ENCODE measurements at places on chromosomes 7 and 10.

GRCh38 chr10:131729938-131730660 is 170.7 kb upstream of the PPP2R2D start:
- no peak for DNase-seq

DNA sequence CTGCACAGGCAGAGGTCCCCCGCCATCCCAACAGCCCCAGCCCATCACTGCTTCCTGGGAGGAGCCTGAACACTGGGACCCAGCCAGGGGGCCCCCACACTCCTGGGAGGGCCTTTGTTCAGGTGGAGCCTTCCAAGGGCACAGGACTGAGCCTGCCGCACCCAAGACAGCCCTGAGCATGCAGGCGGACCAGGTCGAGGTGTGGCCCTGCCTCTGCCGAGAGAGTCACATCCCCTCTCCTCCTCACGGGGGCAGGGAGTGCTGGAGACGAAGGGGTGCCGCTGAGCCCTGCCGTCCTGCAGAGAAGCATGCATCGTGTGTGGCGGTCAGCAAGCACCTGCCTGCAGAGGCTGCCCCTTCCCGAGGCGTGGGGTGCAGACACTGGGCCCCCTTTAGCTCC is 7.3 kb upstream of the MAFK start:
- no peak for DNase-seq

- no peak for DNase-seq
Measured at GRCh38 chr10:34769899-34770298, 45.2 kb downstream of the PARD3 start.

DNA sequence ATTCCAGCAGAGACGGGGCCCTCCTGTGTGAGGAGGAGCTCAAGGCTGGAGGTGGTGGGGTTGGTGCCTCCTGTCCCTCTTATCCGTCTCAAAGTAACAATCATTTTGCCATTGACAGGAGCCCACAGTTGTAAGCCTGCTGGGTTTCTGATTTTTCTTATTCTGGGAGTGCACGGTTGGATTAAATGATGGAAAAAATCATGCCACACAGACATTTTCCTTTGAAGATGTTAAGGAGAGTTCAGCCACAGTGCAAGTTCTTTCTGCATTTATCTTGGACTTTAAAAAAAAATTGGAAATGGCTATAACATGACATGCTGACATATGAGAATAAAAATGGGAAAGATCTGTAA is 8.4 kb upstream of the LYZL1 start:
- DNase-seq: no peak

GRCh38 chr7:105354383-105354782 is 34.3 kb downstream of the SRPK2 start:
- DNase-seq: no peak

- no peak for DNase-seq
Measured at GRCh38 chr10:78028438-78029268, 662 bp downstream of the POLR3A start.

- DNase-seq: no peak
Measured at GRCh38 chr10:45371560-45371959, 2.5 kb upstream of the ALOX5 start.

DNA sequence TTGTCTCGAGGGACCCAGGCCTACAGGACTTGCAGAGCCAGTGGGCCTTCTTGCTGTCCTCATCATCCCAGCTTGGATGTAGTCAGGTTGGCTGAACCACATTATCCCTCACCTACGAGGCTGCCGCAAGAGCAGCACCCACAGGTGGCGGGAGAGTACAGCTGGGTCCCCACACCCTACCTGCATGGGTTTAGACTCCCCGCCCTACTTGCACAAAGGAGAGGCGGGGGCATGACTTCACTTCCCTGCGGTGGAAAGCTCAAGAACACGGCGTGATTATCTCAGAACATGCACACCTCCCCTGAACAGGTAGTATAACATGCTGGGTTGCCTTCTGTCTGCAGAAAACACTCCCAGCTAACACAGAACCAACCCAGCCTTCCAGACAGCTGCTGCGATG is 57.5 kb downstream of the CTBP2 start:
- no peak for DNase-seq

- no peak for DNase-seq
Measured at GRCh38 chr7:151679071-151679708, 159.5 kb upstream of the RHEB start.

GRCh38 chr10:70381471-70382421 is 679 bp downstream of the LRRC20 start:
- DNase-seq: peak; percentile 51

GRCh38 chr7:75656740-75657139 is 82.0 kb downstream of the HIP1 start:
- DNase-seq: no peak

GRCh38 chr10:110413903-110414547 is 83.7 kb upstream of the DUSP5 start:
- no peak for DNase-seq

DNA sequence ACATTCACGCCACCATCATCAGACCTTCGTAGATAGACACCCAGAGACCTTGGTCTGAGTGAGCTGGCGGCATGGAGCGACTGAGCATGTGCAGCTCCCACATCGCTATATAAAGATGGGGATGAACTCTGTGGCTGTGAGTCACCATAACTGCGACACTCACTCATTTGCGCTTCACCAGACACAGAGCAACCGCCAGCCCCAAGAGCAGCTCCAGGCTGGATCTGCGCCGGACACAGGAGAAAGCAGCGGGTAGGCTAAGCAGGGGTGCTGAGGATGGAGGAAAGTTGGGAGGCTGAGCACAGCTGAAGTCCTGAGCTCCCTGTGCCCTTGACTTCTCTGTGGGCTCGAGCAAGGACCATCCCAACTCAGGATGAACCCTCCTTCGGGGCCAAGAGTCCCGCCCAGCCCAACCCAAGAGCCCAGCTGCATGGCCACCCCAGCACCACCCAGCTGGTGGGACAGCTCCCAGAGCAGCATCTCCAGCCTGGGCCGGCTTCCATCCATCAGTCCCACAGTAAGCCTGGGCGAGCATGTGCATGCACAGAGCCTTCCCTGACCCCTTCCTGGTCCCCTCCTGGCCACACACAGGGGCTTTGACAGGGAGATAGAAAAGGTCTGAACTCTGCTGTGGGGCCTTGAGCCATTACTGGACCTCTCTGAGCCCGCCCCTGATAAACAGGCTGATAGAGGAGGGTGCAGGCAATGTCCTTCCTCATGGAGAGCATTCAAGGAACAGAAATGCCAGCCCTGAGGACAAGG is at the start of gene OPN4:
Gene OPN4, plus strand, starts transcription at position 137 of the 762 bp plus-strand sequence. Its CDS starts 237 bp downstream, at position 374.
- DNase-seq: no peak

- no peak for DNase-seq
Measured at GRCh38 chr7:25187932-25188331, 40.4 kb downstream of the NPVF start.

- DNase-seq: no peak
Measured at GRCh38 chr7:120412139-120413050, 139.4 kb downstream of the KCND2 start.

GRCh38 chr7:129188892-129189660 is 643 bp downstream of the SMO start:
- no peak for DNase-seq

DNA sequence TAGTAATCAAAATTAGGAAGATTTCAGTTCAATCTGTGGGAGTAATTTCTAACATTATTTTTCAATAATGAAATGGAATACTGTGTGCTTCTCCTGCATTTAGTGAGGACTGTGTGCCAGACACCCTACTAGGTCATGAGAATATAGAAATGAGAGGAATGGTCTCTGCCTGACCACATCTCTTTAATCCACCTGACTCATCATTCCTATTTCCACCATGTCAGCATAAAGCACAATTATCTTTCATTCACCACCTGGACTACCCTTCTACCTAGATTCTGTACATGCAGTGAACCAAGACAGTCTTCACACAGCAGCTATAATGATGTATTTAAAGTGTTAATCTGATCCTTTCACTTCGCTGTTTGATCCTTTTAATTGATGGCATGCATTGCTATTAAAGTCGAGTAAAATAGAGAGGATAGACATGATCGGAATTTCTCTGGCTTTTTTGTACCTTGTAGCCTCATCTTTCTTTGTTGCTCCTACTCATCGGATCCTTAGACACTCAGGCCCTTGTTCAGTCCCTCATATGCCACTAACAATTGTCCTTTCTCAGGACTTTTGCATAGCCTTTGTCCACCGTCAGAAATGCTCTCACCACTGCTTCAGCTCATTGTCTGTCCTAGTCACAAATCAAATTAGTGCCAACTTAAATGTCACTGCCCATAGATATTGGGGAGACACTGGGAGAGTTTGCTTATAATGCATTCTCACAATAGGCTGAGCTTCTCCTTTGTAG is 1037.1 kb downstream of the REEP3 start:
- no peak for DNase-seq

- no peak for DNase-seq
Measured at GRCh38 chr10:84665883-84666463, 337.6 kb downstream of the CCSER2 start.

DNA sequence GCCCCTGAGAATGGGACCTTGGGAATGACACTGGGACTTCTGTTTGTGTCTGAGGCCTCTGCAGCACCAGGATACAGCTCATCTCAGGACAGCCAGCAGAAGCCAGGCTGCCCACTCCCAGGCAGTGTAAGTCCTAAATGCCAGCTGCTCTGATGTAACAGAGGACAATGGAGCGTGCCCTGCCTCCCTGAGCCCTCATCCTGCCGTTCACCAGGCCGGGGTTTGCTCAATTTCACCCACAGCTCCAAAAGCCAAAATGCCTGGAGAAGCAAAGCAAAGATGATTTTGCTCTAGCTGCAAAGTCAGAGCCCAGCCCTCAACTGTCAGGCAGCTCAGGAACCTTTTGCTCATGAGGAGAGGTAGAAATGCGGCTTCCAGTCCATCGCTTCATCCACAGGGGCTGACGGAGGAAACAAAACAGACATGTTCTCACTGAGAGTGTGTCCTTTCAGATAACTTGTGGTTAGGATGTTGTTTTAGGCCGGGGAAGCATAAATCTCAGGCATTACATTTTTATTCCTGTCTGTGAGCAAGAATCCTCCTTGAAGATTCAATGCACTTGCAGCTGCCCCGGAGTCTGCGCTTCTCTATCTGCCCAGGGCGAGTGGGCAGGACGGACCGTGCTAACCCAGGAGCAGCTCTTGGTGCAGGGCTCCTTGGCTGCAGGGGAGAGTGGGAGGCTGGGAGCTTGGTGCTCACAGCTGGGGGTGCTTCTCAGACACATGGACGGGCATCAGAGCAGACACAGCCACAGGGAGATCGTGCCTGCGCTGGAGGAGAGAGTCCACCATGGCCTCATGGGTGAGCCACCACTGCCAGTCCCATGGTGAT is 83.2 kb upstream of the CHST15 start:
- DNase-seq: no peak

GRCh38 chr7:51789489-51789888 is 472.9 kb upstream of the COBL start:
- no peak for DNase-seq

- no peak for DNase-seq
Measured at GRCh38 chr7:11082552-11083213, 109.0 kb downstream of the PHF14 start.

- DNase-seq: no peak
Measured at GRCh38 chr7:121755818-121756552, 117.0 kb upstream of the PTPRZ1 start.

GRCh38 chr7:124074007-124074406 is 41.1 kb upstream of the TMEM229A start:
- no peak for DNase-seq

DNA sequence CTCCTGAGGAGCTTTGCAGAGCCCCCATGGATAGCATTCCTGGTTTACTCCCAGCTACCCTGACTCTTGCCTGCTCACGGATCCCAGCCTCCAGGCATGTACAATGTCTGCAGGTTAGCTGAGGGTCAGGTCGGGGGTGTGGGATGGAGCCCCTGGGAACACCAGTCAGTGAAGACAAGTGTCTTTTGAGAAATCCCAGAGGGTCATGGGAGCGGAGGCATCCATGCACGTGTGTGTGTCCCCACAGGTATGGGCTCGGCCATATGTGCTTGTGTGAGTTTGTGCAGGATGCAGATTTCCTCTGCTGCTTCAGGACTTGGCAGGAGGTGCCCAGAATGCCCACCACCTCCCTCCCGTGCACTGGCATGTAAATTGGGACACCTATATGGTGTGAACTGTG is 28.3 kb upstream of the EN2 start:
- no peak for DNase-seq

- no peak for DNase-seq
Measured at GRCh38 chr7:91239171-91239604, 25.0 kb upstream of the FZD1 start.

- DNase-seq: no peak
Measured at GRCh38 chr7:150621376-150621775, 10.8 kb downstream of the GIMAP6 start.

- peak; percentile 31 for DNase-seq
Measured at GRCh38 chr7:92075455-92076158, 58.7 kb downstream of the CYP51A1 start.

DNA sequence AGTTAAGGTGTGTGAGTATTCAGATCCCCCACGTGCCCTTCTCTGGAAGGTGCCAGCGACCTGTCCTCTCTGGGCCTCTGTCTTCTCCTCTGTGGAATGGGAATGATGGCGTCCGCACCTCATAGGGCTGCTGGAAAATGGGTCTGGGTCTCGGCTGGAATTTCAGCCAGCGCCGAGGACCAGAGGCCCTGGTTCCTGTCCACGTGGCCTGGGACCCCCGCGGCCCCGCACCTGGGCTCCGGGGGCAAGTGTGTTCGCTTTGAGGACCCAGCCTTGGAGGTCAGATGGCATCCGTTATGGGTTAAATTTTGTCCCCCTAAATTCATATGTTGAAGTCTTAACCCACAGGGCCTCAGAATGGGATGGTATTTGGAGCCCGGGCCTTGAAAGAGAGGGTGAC is 32.6 kb upstream of the PSMG3 start:
- no peak for DNase-seq

GRCh38 chr7:137343281-137343841 is at the start of gene PTN:
Gene PTN, minus strand, starts transcription at chr7:137343733. Its CDS starts 88,760 bp downstream, at chr7:137254973.
- DNase-seq: no peak

DNA sequence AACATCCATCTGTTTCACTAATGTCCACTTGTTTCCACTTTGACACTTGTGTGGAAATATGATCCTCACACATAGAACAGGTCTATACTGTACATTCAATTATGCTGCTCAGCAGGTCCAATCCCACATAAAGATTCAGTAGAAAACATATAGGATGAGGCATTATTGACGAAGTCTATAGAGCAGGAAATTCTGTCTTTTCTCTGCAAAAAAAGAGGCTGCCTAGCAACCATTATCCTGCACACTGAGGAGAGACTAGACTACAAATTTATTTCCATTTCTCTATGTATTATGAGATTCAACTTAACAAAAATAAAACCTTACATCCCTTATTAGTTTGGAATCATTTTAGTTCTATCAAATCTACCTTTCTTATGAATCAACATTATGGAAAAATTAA is 204.6 kb upstream of the POM121L12 start:
- DNase-seq: no peak

GRCh38 chr10:3805201-3805790 is 20.3 kb upstream of the KLF6 start:
- DNase-seq: peak; percentile 65

- no peak for DNase-seq
Measured at GRCh38 chr10:121813211-121813815, 114.5 kb downstream of the ATE1 start.

DNA sequence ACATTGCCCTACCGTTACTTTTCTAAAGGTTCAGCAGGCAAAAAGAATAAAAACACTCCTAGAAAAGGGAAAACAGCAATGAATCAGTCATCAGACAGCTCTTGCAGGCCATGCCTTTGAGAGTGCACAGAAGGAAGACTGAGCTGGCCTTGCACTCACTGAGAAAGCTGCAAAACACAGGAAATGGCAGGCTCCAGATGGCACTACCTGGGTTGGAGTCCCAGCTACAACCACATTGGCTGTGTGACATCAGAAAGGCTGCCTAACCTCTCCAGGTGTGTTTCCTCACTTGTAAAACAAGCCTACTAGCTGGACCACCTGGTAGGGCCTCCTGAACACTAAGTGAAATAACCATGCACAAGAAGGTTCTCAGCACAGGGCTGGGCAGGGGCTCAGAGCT is 113.7 kb downstream of the SFMBT2 start:
- DNase-seq: no peak
